Glomerular endothelial cell (primary cell): ENCODE measurements at places on chromosomes 5 and 9. TPM values are rescaled to one million over a fixed set of nuclear protein-coding genes. Genes with fewer than 3 reads are reported as not detected.

DNA sequence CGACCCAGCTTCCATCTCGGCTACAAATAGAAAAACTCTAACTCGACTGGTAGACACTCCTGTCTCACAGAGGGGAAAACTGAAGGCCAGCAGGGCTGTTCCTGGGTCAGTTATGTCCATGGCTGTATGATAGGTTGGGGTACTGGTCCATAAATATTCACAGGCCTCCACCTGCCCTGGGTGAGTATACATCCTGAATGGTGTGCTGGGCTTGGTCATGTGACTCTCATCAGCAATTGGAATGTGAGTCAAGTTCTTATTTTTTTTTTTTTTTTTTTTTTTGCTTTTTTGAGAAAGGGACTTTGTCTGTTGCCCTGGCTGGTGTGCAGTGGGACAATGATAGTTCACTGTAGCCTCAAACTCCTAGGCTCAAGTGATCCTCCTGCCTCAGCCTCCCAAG, 58.3 kb upstream of the NEK6 start:
- DNase-seq, result no peak

- DNase-seq, result no peak
Observed at GRCh38 chr9:108105885-108106284, 616.3 kb upstream of the KLF4 start.

DNA sequence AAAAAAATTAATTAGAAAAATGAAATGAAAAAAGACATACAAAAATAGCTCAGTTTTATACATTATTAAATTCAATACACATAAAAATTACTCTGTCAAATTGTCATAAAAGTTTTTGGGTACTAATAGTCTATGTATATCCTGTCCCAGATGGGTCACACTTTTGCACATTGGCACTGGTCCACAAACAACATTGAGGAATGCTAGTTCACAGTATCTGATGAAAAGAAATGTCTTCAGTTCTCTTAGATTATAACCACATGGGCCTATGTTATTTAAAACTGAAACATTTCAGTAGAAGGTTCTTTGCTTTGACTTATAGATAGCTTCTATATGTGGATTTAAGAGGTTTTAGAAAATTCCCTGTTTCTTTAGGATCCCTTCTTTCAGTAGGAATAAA, 39.8 kb downstream of the LNPEP start:
- DNase-seq, result no peak

GRIA1 gene
- not detected in 2 replicates for total RNA-seq

DNA sequence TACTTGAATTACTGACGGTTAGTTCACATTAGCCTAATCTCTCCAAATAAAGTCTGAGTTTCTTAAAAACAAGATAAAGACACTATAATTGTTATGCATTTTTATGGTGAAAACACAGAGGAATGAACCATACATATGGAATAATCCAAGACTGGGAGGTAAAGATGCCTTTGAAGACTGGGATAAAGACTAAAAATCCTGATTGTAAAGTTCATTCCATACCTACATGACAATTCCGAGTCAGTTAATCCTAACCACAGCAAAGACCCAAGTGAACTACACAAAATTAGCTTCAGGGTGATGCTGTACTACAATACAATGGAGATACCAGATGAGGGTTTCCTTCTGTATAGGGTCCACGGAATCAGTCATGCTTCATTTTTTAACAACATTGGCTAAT, 6.3 kb downstream of the AP3B1 start:
- no peak for DNase-seq

- peak; percentile 85 for DNase-seq
Observed at GRCh38 chr5:55159763-55160492, at the start of gene GPX8. GPX8 (plus strand) TSS chr5:55160171; CDS start chr5:55160193, 22 bp downstream.

DNA sequence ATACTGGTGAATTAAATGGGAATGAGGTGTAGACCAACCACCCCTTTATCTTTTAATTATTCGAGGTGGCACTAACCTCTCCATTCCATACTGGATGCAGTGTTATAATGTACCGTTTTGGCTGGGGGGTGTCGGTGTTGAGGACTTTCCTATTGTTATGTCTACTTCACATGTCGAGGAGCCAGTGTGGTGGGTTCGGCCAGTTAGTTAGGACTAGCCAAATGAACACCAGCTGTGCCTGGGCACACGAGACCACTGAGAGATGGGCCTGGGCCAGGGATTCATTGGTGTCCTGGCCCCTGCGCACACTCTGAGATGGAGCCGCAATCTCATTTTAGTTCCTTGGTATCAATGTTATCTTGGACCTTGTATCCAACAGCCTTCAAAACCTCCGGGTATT, 186.2 kb downstream of the CACNA1B start:
- DNase-seq, result no peak

GRCh38 chr9:104875897-104876296, 52.1 kb downstream of the ABCA1 start:
- no peak for DNase-seq

- DNase-seq, result no peak
Observed at GRCh38 chr5:150081541-150082283, 4.6 kb downstream of the CSF1R start.

- DNase-seq, result no peak
Observed at GRCh38 chr9:25449503-25449902, 228.7 kb downstream of the TUSC1 start.

TNPO1 gene
- 182 and 199 TPM in 2 replicates for total RNA-seq

GRCh38 chr9:121499427-121500164, at the start of gene GGTA1:
GGTA1 (minus strand) TSS chr9:121499844; CDS start chr9:121467922, 31,922 bp downstream.
- DNase-seq, result no peak

ZNF354C gene
- 3.1 and 4.6 TPM in 2 replicates for total RNA-seq

DNA sequence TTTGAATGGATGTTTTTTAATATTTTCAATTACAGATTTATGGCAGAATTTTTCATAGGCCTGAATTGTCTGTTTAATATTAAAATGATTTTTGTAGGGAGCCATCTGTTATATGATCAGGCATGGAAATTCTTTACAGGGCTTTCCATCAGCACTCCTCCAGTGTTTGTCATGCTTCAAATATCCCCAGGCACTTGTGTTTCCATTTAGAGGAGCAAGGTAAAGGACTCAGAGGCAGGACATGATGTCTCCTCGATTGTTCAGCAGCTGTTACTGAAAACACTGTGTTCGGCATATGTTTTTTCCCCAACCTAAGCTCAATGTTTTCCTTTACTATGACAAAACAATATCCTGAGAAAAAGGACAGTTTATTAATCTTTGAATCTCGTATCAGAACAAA, 172.3 kb upstream of the RFX3 start:
- DNase-seq, result no peak

DNA sequence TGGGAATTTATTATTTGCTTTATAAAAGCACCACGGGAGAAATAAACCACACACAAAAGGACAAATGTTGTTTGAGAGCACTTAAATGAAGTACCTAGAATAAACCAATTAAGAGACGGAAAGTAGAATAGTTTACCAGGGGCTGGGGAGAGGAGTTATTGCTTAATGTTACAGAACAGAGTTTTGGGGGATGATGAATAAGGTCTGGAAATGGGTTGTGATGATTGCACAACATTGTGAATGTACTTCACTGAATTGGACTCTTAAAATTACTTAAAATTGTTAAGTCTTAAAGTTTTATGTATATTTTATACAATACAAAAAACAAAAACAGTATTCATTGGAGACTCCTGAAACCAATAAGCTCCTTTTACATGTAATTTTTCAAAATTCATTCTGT, 1.5 kb downstream of the ZBTB43 start:
- DNase-seq, result no peak

FGD3 gene
- total RNA-seq, result not detected in 2 replicates

GRCh38 chr5:168550656-168551055, 21.6 kb downstream of the FBLL1 start:
- no peak for DNase-seq

CER1 gene
- total RNA-seq, result not detected in 2 replicates

IFNA10 gene
- not detected in 2 replicates for total RNA-seq

GRCh38 chr5:39446231-39446630, 21.5 kb upstream of the DAB2 start:
- DNase-seq, result no peak

SAXO1 gene
- total RNA-seq, result not detected in 2 replicates

DNA sequence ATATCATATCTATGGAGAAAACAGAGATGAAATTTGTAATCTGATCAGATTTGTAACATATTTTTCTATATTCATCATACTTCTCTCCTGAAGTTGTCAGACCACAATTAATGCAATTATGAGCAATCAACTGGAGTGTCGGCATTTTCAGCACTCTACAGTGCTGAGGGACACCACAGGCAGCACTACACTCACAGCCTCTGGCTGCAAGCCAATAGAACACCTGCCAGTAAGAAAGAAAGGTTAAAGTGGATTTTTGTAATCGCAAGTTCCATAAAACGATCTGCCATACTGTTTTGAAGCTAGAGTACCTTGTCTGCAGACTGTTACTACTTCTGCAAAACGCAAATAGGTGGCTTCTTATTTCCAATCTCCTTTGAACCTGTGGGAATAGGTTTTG, 147.6 kb downstream of the ADAMTS6 start:
- DNase-seq, result no peak

DNA sequence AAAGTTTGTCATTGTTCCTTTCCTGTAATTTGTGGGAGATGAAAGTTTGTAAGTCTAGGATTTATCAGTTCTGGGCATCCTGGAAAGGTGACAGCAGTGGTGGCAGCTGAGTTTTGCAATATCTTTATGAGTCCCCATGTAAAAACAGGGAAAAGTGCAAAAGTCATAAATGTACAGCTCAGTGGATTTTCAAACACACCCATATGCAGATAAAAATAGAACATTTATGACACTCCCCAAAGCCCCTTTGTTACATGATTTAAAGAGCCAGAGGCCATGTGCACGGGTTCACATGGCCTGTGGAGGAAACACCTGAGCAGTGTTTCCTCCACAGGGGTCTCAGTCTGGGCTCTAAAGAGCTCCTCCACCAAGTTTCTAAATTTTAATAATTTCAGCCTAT, 6.3 kb downstream of the TMEM38B start:
- no peak for DNase-seq

TRIM36 gene
- 2.4 and 3.7 TPM in 2 replicates for total RNA-seq

DNA sequence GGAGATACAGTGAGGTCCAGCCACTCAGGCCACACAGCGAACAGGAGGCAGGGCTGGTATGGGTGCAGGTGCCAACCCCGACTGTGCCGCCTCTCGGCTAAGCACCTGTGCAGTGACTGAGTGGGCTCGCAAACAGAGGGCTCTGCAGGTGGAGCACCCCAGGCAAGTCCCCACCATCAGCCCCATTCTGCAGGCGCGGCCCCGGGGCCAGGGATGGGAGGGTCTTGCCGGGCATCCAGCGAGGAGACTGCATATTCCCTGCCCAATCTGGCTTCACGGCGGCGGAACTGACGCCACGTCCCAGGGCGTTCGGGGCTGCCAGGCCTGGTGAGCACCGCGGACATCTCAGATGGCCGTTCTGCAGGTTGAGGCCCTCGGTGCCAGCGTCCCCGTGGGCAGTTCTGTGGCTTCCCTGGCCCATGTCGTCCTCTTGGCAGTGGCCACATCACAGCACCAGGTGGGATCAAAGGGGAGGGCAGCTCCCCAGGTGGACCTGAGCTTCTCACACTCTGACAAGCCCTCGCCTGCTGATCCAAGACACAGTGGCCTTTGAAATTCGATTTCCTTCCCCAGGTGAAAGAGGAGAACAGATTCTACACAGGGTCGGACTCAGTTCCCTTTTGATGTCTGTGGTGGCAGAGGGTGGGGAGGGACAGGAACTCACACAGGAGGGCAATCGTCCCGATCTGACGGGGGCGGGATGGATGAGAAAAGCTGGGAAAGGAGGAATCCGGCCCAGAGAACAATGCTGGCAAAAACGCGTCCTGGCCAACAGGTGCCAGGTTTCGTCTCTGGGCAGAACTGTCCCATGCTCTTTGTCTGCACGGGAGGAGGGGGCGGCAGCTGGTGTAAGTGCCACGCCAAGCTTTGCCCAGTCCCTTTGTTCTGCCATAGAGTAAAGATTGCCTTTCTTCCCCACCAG, 18.8 kb downstream of the DBH start:
- DNase-seq, result no peak
